ENCODE measurements at places on chromosomes 2 and 18.

DNA sequence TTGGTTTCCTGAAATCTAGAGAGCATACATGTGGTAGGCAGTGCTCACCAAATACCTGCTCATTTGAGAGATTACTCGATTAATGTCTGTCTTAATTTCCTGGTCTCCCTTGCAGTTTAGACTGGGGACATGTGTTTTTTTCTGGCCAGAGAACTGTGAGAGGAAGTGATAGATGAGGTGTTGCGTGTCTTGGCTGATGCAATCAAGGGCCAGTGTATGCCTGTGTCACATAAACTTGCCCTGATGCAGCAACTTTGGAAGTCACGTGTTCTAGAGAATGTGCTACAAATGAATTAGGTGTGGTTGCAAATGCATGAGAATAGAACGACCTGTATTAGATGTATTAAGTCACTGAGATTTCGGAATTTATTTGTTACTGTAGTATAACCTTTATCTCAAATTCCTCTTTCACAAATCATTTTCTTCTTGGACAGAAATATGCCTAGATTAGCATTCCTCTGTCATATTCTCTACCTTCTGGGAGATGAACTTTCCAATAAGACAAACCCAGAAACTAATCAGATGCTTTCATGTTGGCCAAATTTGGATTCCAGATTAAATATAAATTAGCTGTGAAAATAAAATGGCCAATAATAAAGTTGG lies 9.9 kb upstream of the IL1A start:
- DNase-seq: no peak

DNA sequence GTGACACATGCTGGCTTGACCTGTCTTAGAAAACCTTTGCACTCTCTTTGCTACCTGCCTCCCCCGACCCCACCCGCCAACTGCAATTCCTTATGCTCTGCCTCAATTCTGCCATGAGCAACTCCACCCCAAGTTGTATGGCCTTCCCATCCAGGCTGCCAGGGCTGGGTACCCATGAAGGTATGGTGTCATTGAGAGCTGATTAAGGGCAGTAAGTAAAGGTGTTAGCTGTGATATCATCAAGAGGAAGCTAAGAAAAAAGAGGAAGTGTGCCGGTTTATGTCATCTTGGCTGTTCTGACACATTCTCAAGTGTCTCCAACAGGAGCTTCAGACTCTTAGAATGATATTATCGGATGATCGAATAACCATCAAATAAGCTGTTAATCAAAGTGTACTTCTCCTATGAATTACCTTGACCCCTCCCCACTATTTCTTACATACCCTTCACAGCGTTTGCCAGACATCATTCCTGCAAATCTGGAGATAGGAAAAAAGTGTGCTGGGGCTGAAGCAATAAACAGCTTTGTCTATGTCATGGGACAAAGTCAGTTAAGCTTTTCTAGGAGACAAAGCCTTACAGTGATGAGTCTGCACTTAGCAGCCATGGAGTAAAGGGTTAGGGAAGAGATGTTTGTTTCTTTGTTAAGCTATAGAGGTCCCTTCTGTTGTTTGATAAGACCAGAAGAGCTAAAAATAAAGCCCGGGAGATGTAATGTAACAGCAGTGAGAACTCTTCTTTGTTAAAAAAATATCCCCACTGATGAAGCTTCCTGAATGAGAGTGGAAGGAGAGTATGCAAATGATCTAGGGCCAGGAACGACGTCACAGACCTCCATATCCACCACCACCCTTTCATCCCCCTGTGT lies 40.4 kb upstream of the SMAD2 start:
- DNase-seq: no peak

- no peak for DNase-seq
Observed at GRCh38 chr2:118861242-118861641, 13.8 kb upstream of the EN1 start.

GRCh38 chr2:167939514-167940345 lies 307.7 kb downstream of the STK39 start:
- no peak for DNase-seq

DNA sequence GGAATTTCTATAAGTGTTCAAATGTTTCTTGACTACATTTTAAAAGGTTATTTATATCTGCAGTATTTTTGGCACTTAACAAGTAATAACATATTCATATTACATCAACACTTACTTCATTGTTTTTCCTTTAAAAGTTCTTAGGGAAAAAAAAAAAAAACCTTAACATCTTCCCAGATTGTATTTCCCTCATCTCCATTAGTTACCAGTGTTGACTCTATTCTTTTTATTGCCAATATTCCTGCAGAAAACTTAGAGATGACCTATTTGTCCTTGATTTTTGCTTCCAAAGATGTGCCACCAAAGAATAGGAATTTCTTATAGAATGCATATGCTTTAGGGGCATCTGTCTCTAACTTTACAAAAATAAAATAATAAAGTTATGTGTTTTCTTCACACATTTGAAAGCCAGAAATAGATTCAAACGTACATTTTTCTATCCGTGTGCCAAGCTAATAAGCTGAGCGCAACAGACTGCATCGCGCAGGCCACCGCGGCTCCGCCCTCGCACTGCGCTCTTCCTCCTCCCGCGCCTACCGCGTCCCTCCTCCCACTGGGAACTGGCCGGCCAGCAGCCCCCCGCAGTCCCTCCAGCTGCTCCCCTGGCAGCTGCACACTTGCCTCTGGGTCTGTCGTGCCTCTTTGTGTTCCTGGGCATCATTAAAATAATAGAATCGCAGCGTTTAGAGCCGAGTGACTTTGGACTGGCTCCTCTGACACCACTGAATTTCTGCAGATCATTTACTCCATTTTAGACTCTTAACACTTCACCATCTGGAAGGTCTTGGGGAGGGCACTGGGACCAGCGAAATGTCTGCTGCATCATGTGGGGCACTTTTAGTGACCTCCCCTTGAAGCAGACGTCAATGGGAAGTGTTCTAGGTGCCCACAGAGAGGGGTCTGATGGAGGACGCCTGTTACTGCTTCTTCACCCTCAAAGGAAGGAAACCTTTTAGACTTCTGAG lies 21.2 kb upstream of the NAB1 start:
- no peak for DNase-seq

DNA sequence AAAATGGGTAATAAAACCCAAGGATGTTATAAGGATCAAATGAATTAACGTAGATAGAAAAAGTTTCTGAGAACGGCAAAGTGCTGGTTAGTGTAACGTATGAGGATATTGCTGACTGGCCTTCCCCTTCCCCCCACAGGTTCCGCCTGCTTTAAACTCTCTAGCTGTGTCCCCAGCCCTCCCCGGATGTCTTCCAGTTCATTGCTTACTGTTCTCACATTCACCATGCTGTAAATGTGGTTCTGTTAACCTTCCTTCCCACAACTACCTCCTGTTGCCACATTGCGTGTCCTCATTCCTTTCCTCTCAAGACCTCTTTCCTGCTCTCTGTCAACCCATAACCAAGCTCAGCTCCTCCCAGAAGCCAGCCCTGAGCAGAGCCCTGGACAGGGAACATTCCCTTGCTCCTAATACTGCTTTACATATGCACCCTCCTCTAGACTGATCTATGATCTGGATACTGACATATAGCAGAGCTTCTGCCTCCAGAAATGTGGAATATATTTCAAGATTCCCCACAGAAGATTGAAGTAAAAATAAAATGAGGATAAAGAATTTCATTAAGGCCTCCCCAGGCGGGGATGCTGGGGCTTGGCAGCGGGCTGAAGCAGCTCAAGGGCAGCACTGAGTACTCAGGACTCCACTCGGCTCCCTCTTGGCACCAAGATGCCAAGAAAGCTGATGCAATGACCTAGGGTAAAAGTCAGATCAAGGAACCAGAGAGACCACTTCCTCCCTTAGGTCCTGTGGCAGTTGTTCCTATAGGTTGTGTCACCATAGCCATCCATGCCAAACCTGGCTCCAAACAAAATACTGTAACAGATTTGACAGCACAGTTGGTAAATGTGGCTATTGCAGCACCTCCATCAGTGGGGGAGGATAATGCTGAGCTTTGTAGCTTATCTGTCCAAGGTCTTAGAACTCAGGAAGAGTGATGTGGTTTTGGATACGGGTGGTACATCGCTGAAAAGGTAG lies 136.4 kb upstream of the PIK3C3 start:
- DNase-seq: no peak

DNA sequence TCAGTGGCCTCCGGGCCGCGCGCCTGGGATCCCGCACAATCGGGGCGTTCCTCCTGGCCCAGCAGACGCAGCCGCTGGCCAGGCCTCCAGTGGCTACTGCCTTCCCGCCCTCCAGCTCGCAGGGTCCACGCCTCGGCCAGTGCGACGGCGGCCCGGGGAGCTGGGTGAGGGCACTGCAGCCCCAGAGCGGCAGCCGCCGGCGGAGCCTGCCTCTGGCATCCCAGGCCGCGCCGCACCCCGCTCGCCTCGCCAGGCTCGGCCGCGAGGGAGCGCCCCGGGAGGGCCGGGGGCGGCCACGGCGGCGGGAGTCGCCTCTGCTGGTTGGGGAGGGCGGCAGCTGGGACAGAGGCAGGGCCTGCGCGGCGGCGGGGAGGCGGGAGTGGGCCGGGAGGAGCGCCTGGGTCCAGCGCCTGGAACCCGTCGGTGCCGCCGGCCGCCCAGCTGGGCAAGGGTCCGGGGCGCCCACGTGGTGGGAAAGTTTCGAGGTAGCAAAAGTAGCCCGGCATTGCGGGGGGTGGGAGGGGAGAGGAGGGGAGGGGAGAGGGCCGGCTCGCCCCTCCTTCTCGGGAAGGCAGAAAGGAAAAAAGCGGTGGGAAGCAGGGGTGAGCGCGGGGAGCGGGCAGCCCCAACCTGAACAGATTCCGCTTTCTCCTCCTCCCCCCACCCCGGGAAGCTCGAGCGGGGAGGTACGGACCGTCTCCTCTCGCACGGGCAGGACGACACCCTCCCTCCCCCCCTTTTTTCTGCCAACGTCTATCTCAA lies 1.5 kb upstream of the INHBB start:
- no peak for DNase-seq

- DNase-seq: no peak
Observed at GRCh38 chr2:200661477-200661876, 75.7 kb downstream of the AOX1 start.

DNA sequence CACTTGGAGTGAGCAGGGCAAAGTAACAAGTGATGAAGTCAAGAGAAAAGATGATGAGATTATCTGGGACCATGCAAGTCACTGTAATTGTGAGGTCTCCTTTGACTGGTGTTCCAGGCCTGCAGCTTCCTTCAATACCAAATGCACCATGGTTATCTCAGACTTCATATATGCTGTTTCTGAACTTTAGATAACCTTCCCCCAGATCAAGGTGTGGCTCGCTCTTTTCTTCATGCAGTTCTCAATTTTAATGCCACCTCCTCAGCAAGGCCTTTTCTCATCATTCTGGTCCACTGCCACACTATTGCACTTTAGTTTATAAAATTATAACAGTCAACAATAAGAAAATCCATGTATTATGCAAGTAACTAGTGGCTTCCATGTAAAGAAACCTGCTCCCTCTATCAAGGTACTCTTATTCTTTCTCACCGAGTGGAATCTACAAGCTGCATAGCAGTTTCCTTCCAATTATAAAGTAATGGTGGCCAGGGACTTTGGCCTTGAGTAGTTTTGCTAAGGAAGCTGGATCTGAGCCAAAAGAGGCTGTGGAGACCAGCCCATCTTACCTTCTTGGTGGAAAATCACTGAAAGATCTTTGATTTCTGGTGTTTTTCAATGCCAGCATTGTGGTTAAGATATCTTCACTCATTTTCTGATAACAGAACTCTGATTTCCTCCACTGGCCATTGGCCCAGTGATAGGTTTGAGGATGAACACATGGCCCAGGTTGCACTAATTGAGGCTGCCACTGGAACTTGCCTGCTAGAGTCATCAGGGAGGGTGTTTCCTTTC lies 113.6 kb downstream of the KCNE4 start:
- DNase-seq: no peak

DNA sequence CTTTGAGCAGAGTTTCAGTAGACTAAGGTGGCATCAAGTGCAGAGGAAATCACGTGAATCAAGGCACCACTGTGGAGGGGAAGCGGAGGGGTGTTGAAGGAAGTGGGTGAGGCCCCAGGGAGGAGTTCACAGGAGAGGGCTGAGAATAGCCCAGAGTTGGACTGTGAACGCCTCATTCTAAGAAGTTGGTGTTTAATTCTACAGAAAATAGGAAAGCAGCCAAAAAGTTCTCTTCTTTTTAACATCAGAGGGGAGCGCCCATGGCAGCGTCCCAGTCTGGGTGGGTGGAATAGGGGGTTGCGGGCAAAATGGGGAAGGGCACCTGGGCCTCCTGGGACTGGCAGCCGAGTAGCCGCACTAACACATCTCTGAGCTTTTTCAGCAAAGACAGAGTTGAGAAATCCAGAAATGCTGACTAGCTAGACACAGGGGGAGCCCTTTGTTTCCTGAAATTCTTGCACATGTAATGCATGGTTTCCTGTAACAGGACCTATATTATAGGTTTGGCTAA lies 97.0 kb downstream of the NEB start:
- no peak for DNase-seq

DNA sequence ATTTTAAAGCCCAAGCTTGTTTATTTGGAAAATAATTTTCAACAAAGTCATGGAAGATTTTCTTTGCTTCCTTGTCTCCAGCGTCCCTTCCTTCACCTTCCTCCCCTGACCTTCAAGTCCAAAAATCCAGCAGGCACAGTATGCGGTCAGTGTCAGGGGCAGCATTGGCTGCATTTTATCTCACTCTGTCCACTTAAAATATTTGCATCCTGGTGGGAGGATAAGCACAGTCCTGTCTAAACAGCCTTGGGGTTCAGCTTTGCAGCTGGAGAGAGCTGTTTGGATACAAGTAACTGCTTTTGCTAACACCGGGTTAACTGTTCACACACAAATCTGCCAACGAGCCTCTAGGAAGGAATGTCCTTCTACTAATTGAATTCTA lies 318.1 kb downstream of the PDE11A start:
- no peak for DNase-seq

GRCh38 chr2:121134728-121135127 lies 150.3 kb downstream of the TFCP2L1 start:
- DNase-seq: no peak

GRCh38 chr2:38557217-38557616 lies 45.5 kb downstream of the HNRNPLL start:
- DNase-seq: no peak

DNA sequence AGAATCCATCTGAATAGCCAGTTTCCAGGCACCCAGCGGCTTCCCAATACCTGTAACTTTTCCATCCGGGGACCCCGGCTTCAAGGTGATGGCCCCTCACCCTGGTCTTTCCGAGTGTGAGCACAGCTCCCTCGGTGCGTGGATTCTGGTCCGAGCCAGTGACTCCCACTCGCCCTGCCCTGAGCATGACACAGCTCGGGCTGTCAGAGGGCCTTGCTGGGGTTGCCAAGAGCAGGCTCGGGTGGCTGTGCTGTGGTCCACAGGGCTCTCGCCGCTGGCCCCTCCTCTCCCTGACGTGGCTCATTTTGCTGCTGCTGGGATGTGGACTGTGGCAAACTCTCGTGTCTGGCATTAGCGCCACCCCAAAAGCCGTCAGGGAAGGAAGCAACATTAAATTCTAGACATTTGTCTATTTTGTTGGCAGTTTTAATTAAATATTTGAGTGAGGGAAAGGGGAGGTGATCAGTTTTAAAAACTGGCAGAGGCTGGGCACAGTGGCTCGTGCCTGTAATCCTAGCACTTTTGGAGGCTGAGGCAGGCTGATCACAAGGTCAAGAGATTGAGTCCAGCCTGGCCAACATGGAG lies 5.6 kb upstream of the ESPNL start:
- no peak for DNase-seq

- DNase-seq: peak; percentile 1
Observed at GRCh38 chr2:121999264-121999663, 243.8 kb downstream of the TSN start.
